ENCODE measurements at places on chromosomes 1 and 21.

GRCh38 chr1:229097356-229097755 is 173.6 kb upstream of the RAB4A start:
- no peak for DNase-seq

- no peak for DNase-seq
Measured at GRCh38 chr1:24888061-24888970, 41.8 kb downstream of the RUNX3 start.

GRCh38 chr1:5501206-5501930 is 490.9 kb downstream of the NPHP4 start:
- no peak for DNase-seq

DNA sequence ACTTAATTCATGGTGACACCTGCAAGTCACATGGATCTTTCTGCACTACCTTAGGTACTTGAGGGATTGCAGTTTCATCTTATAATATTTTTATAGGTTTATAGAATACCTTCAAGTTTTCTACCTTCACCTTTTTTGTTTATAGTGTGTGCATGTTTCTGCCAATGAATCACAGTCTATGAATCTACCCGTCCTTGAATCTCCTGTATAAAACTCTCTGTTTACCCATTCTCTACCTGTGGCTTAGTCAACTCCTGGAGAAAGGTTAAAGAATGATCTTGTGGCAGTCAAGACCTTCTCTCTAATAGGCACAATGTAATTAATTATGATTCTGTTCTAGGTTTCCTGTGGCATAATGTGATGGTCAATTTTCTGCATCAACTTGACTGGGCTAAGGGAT is 3.2 kb upstream of the GSTM2 start:
- no peak for DNase-seq

DNA sequence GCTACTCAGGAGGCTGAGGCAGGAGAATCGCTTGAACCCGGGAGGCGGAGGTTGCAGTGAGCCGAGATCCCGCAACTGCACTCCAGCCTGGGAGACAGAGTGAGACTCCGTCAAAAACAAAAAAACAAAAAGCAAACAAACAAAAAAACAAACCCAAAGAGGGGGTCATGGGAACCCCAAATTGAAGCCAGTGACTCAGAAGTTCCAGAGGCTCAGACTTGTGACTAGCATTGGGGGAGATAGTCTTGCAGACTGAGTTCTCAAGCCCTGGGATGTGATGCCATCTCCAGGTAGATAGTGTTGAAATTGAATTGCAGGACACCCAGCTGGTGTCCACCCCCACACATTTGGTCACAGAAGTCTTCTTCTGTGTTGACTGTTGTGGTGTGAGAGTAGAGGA is 24.9 kb upstream of the ENO1 start:
- DNase-seq = no peak

- no peak for DNase-seq
Measured at GRCh38 chr1:3170561-3171453, 101.8 kb downstream of the PRDM16 start.

GRCh38 chr1:15299806-15300205 is 52.8 kb downstream of the FHAD1 start:
- no peak for DNase-seq

DNA sequence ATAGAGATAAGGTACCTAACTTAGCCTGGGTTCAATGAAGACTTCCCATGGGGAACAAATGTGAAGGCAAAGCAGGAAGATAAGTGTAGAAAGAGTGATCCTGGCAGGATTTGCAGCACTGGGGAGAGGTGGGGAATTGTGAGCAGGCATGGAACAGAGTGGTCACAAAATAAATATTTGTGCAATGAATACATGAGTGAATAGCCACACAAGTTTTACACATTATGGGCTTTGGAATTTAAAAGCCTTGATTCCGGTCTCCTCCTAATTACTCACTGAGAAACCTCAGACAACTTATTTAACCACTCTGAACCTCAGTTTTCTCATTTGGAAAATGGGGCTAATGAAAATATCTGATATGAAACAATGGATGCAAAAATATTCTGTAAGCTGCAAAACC is 148.3 kb downstream of the ELAVL4 start:
- DNase-seq = no peak

DNA sequence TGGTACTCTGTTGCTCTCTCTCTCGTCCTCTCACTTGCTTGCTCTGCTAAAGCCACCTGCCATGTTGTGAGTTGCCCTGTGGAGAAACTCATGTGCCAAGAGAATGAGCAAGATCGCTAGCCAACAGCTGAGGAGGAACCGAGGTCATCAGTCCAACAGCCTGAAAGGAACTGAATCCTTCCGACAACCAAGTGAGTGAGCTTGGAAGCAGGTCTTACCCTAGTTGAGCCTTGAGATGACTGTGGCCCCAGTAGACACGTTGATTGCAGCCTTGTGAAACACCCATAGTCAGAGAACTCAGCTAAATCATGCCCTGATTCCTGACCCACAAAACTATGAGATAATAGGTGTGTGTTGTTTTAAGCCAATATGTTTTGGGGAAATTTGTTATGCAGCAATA is 48.1 kb upstream of the BACH1 start:
- DNase-seq = no peak

- DNase-seq = no peak
Measured at GRCh38 chr1:1894354-1895059, 3.6 kb upstream of the GNB1 start.

- DNase-seq = no peak
Measured at GRCh38 chr21:27647401-27647800, 680.5 kb upstream of the ADAMTS5 start.

GRCh38 chr1:65036570-65037051 is 70.3 kb upstream of the JAK1 start:
- no peak for DNase-seq

DNA sequence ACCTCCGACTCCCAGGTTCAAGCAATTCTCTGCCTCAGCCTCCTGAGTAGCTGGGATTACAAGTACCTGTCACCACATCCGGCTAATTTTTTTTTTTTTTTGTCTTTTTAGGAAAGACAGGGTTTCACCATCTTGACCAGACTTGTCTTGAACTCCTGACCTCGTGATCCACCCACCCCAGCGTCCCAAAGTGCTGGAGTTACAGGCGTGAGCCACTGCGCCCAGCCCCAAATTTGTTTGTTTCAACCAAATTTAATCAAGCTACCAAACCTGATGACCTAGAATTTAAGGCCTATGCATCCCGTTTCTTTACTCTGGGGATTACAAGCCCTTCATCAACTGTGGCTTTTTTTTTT is 58.3 kb upstream of the TBX15 start:
- no peak for DNase-seq

GRCh38 chr1:221735999-221736398 is 5.9 kb downstream of the DUSP10 start:
- no peak for DNase-seq

DNA sequence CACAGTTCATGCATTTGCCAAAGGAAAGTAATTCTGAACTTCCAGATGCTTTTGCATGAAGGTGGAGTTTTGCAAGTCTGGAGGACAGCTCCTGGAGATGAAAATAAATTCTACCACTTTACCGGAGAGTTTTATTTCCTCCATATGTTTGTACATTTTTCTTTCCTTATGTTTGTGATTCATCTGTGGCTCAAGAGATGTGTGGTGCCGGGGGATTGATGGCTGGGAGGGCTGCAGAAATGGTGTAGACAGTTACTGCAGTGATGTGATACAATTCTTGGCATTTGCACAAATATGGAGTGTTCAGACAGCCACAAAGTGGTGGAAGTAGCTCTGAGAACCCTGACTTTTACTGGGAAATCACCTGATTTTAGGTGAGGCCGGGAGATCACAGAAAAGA is 58.5 kb upstream of the ASB17 start:
- DNase-seq = no peak

GRCh38 chr21:44831227-44831860 is 13.5 kb upstream of the SUMO3 start:
- DNase-seq = no peak

DNA sequence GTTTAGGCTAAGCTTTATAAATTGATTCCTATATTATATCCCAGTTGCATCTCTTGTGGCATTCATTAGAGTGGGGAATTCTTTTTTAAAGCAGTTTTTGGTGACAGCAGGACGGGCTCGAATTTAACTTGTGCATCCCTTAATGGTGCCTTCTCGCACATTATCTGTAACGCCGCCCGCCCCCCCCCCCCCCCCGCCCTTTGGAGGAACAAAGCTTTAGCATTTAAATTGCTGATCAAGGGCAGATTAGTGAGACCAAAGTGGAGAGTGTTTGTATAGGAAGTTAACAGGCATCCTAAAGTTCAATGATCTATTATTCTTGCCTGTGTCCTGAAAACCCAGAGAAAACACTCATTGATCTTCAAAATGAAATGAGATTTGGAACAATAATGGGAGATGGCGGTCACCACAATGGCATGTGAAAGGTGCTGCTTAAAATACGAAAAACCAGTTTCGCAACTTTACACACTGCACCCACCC is 2.2 kb downstream of the LMO4 start:
- no peak for DNase-seq

- no peak for DNase-seq
Measured at GRCh38 chr1:201593200-201593921, 54.4 kb downstream of the NAV1 start.

DNA sequence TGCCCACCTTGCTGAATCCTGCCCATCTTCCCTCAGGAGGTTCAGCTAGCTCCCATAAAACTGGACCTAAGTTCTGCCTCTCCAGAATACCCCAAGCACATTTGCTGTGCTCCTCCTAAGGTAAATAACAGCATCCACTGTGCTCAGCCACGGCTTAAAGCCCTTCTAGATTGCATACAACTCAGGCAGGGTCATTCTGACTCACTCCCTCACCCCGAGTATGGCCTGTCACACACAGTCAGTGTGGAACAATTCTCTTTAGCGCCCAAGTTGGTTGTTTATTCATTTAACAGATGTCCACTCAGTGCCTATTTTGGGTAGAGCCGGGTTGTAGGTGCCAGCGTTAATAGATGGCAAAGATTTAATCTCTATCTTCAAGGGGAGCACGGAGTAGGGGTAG is 147.5 kb upstream of the EDN2 start:
- DNase-seq = no peak

GRCh38 chr1:242842094-242842493 is 317.6 kb upstream of the PLD5 start:
- DNase-seq = no peak

DNA sequence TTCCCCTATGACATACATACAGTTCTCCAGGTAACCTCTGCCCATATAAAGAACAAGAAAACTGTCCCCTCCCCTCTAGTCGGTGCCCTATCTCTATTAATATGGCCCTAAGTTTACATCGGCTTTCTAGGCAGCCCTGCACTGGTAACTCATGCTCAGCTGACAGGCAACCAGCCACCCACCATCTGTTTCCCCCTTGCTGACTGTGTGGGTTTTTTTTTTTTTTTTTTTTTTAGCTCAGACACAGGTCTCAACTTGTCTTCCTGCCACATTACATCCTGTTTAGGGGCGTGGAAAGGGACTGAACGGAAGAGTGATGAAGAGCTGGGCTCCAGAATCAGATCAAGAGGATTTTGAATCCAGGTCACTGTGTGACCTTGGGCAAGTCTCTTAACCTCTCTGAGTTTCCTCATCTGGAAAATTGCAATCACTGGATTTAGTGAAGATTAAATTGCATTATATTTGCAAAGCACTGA is 14.0 kb downstream of the LAPTM5 start:
- peak; percentile 72 for DNase-seq

- DNase-seq = no peak
Measured at GRCh38 chr1:24101796-24102586, 9.9 kb downstream of the MYOM3 start.

- no peak for DNase-seq
Measured at GRCh38 chr1:242006976-242007375, 8.1 kb upstream of the MAP1LC3C start.

GRCh38 chr1:236552901-236553300 is 29.1 kb downstream of the LGALS8 start:
- DNase-seq = no peak
